ENCODE measurements at places on chromosomes 13 and 19. TPM values are rescaled to one million over a fixed set of nuclear protein-coding genes. Genes with fewer than 3 reads are reported as not detected.

DNA sequence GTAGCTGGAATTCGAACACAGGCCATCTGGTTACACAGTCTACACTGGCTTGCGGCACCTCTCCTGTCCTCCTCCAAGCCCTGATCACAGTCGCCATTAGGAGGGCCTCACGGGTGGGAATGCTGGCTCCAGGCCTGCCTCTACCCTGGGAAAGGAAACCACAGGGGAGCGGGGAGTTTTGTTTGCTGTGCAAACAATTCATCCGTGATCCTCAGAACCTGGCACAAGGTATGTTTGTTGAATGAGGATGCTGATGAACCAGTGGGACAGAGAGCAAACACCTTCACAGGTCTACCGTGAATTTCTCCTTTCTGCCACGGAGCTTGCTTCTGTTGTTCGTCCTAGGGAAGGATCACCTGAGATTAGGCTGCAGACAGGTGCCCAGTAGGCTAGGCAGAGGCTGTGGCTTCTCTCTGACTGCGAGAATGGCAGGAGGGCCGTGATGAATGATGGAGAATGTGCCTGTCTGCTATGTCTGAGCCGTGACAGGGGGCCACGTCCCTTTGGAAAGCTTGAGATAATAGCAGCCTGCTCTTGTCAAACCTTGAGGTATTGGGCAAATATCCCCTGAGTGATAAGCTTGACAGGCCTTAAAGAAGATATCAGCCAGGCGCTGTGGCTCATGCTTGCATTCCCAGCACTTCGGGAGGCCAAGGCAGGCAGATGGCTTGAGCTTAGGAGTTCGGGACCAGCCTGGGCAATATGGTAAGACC, 36.7 kb downstream of the PIN1 start:
- no peak overlapping the region for H3K27ac ChIP-seq
- DNase-seq, result no peak
- peaks cover 9% of the 10 kb centered on the region for H3K4me1 ChIP-seq
- no peaks in the 10 kb centered on the region for H3K27me3 ChIP-seq
- no peaks in the 10 kb centered on the region for H3K36me3 ChIP-seq

DNA sequence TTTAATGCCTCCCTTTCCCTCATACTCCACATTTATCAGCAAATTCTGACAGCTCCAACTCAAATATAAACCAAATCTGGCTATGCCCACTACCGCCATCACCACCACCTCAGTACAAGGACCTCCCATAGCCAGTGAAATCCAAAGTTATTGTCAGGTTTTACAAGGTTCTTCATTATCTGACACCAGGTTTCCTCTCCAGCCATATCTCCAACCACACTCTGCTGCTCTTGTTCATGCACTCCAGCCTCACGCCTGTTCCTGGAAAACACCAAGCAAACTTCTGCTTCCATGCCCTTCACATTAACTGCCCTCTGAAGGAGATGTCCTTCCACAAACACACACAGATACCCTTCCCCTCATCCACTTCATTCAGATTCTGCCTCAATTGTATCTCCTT, 102.2 kb upstream of the MIR17HG start:
- H3K27me3 ChIP-seq, result no peaks in the 10 kb centered on the region
- DNase-seq, result no peak
- H3K4me1 ChIP-seq, result no peaks in the 10 kb centered on the region
- no peak overlapping the region for H3K27ac ChIP-seq
- H3K36me3 ChIP-seq, result no peaks in the 10 kb centered on the region

- H3K36me3 ChIP-seq, result no peaks in the 10 kb centered on the region
- DNase-seq, result no peak
- H3K27ac ChIP-seq, result no peak overlapping the region
- no peaks in the 10 kb centered on the region for H3K4me1 ChIP-seq
- H3K27me3 ChIP-seq, result peaks cover 12% of the 10 kb centered on the region
Observed at GRCh38 chr19:55347442-55348009, 7.0 kb downstream of the COX6B2 start.

DNA sequence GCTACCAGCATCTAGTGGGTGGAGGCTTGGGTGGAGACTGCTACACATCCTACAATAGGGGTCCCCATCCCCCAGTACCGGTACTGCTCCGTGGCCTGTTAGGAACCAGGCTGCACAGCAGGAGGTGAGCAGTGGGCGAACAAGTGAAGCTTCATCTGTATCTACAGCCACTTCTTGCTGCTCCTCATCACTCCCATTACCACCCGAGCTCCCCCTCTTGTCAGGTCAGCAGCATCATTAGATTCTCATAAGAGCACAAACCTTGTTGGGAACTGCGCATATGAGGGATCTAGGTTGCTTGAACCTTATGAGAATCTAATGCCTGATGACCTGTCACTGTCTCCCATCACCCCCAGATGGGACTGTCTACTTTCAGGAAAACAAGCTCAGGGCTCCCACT, 37.0 kb downstream of the NWD1 start:
- no peak overlapping the region for H3K27ac ChIP-seq
- peaks cover under 1% of the 10 kb centered on the region for H3K27me3 ChIP-seq
- H3K36me3 ChIP-seq, result no peaks in the 10 kb centered on the region
- no peak for DNase-seq

DNA sequence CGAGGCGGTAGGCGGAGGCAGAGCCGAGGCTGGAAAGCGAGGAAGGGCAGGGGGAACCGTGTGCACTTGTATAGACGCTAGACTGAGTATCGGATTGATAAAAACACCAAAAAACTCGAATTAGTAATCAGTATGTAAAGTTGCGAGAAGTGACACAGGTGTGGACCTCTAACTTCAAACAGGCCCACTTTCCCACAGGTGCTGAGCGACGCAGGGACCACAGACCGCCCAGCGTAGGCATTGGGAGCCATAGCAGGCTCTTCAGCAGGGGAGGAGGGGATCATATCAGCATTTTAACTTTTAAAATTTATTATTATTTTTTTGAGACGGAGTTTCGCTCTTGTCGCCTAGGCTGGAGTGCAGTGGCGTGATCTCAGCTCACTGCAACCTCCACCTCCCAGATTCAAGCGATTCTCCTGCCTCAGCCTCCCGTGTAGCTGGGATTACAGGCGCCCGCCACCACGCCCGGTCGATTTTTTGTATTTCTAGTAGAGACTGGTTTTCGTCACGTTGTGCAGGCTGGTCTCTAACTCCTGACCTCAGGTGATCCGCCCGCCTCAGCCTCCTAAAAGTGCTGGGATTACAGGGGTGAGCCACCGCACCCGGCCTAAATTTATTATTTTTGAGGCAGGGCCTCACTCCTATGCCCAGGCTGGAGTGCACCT, 574 bp downstream of the VMAC start:
- H3K4me3 ChIP-seq, result peak overlapping the region; percentile 97
- DNase-seq, result no peak
- peak overlapping the region; percentile 87 for H3K27ac ChIP-seq
- peaks cover 2% of the 10 kb centered on the region for H3K36me3 ChIP-seq
- H3K4me1 ChIP-seq, result peaks cover 25% of the 10 kb centered on the region

- H3K27ac ChIP-seq, result no peak overlapping the region
- no peak for DNase-seq
- H3K4me1 ChIP-seq, result no peaks in the 10 kb centered on the region
Observed at GRCh38 chr13:44331912-44332851, 41.4 kb upstream of the SERP2 start.

- H3K27me3 ChIP-seq, result no peaks in the 10 kb centered on the region
- H3K4me3 ChIP-seq, result no peak overlapping the region
- H3K36me3 ChIP-seq, result no peaks in the 10 kb centered on the region
Observed at GRCh38 chr13:30413842-30414241, 8.5 kb upstream of the UBE2L5 start.

- H3K27me3 ChIP-seq, result no peaks in the 10 kb centered on the region
- no peak overlapping the region for H3K4me3 ChIP-seq
- H3K27ac ChIP-seq, result no peak overlapping the region
- H3K4me1 ChIP-seq, result no peaks in the 10 kb centered on the region
Observed at GRCh38 chr13:20442798-20443381, 82.8 kb downstream of the CRYL1 start.

DNA sequence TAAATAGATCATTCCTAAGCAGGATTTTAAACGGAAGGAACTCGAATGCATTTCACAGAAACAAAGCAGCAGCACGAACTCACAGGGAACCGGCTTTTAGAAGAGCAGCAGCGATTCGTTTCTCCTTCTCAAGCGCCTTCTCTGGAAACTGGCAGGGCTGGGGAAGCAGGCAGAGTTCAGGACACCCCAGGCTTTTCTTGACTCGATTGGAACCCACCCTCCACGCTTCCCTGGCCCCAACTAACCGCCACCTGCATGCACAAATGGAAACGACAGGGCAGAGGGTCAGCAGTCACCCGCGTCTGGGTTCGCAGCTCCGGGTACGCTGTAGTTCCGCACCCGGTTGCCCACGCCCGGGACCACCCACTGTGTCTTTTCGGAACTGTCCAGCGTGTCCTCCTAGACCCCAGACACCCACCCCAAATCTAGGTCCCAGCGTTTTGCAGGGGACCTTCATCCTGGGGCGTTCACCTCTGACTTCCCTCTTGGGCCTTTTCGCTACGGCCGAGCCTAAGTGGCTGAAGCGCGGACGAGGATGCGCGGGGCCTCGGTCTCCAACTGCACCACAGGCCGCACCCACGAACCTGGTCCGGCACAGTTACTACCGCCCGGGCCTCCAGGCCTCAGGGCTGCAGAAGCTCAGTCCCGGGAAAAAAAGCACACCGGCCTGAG, 500 bp downstream of the ZFP30 start:
- peak overlapping the region; percentile 72 for H3K27ac ChIP-seq
- H3K4me3 ChIP-seq, result peak overlapping the region; percentile 86
- no peak for DNase-seq
- H3K36me3 ChIP-seq, result no peaks in the 10 kb centered on the region

DNA sequence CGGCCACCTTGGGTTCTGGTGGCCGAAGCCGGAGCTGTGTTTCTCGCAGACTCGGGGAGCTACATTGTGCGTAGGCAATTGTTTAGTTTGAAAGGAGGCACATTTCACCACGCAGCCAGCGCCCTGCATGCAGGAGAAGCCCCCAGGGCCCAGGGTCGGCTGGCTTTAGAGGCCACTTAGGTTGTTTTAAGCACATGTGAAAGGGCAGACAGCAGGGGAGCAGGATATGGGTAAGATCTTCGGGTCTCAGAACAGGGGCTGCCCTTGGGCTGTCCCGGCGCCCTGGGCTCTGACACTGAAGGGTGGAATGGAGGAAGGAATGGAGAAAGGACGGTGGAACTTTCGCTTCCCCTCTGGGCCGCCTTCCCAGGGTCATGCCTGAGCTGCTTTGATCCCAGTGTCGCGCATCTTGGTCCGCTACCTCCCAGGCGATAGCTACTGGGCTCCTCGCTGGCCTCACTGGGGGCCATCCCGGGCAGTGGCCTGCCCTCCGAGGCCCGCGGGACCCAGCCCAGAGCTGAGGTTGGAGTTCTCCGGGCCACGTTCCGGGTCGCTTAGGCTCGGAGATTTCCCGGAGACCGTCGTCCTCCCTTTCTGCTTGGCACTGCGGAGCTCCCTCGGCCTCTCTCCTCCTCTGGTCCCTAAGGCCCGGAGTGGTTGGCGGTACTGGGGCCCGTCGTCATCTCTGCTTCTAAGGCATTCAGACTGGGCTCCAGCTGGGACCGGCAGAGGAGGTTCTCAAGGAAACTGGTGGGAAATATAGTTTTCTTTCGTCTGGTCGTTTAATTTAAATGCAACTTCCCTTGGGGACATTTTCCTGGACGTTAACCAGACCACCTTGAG, 4.3 kb upstream of the POU4F1 start:
- peaks cover 70% of the 10 kb centered on the region for H3K27me3 ChIP-seq
- no peak overlapping the region for H3K4me3 ChIP-seq
- peaks cover 31% of the 10 kb centered on the region for H3K4me1 ChIP-seq
- DNase-seq, result no peak
- no peaks in the 10 kb centered on the region for H3K36me3 ChIP-seq
- no peak overlapping the region for H3K27ac ChIP-seq

DNA sequence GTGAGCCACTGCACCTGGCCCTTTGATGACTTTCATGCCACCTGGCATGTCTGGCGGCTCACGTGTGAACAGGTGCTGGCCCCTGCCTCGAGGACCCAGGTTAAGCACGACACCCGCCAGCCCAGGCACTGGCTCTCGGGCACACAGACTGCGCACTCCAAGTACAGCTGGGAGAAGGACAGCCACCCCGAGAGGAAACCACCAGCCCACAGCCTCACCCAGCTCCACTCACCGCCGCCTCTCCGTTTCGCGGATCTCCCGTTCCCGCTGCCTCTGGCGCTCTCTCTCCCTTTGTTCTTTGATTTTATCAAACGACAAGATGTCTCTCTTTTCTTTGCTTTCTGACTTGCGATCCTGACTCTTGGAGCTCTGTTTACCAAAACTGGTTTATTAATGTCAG, 27.4 kb upstream of the TINCR start:
- no peak for DNase-seq
- H3K27ac ChIP-seq, result no peak overlapping the region
- peaks cover 85% of the 10 kb centered on the region for H3K36me3 ChIP-seq
- H3K4me1 ChIP-seq, result no peaks in the 10 kb centered on the region
- no peaks in the 10 kb centered on the region for H3K27me3 ChIP-seq
- H3K4me3 ChIP-seq, result no peak overlapping the region

GRCh38 chr19:45569619-45570421, 14.8 kb downstream of the OPA3 start:
- H3K27me3 ChIP-seq, result no peaks in the 10 kb centered on the region
- H3K36me3 ChIP-seq, result no peaks in the 10 kb centered on the region
- DNase-seq, result peak; percentile 35
- H3K4me1 ChIP-seq, result no peaks in the 10 kb centered on the region
- H3K4me3 ChIP-seq, result no peak overlapping the region

DNA sequence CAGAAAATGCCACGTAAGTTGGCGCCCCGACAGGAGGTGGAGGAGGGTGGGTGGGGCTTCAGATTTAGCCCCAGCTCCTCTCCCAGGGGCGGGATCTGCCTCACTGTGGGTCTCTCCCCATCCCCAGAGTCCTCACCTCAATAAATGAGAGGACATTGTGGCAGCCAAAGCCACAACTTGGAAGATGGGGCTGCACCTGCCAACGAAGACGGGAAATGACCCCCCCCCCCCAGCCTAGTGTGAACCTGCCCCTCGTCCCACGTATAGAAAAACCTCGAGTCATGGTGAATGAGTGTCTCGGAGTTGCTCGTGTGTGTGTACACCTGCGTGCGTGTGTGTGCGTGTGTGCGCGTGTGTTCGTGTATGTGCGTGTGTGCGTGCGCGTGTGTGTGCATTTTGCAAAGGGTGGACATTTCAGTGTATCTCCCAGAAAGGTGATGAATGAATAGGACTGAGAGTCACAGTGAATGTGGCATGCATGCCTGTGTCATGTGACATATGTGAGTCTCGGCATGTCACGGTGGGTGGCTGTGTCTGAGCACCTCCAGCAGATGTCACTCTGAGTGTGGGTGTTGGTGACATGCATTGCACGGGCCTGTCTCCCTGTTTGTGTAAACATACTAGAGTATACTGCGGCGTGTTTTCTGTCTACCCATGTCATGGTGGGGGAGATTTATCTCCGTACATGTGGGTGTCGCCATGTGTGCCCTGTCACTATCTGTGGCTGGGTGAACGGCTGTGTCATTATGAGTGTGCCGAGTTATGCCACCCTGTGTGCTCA, 1.5 kb upstream of the TRAPPC5 start:
- no peaks in the 10 kb centered on the region for H3K27me3 ChIP-seq
- H3K36me3 ChIP-seq, result peaks cover 6% of the 10 kb centered on the region
- peak; percentile 82 for DNase-seq
- H3K4me3 ChIP-seq, result no peak overlapping the region
- H3K27ac ChIP-seq, result no peak overlapping the region

GRCh38 chr13:97905517-97905916, 48.0 kb upstream of the IPO5 start:
- H3K27me3 ChIP-seq, result no peaks in the 10 kb centered on the region
- no peak overlapping the region for H3K27ac ChIP-seq
- H3K4me3 ChIP-seq, result no peak overlapping the region
- H3K36me3 ChIP-seq, result no peaks in the 10 kb centered on the region
- no peaks in the 10 kb centered on the region for H3K4me1 ChIP-seq
- DNase-seq, result no peak

- no peak overlapping the region for H3K4me3 ChIP-seq
- no peaks in the 10 kb centered on the region for H3K4me1 ChIP-seq
- no peaks in the 10 kb centered on the region for H3K36me3 ChIP-seq
- DNase-seq, result no peak
Observed at GRCh38 chr13:33257841-33258807, 27.4 kb downstream of the STARD13 start.

NCR1 gene
- not detected for total RNA-seq

ZNF112 gene
- total RNA-seq, result 0.49 TPM

GPR12 gene
- not detected for total RNA-seq

N4BP2L1 gene
- 15.1 TPM for total RNA-seq
